ENCODE measurements at places on chromosomes 7 and 10.

DNA sequence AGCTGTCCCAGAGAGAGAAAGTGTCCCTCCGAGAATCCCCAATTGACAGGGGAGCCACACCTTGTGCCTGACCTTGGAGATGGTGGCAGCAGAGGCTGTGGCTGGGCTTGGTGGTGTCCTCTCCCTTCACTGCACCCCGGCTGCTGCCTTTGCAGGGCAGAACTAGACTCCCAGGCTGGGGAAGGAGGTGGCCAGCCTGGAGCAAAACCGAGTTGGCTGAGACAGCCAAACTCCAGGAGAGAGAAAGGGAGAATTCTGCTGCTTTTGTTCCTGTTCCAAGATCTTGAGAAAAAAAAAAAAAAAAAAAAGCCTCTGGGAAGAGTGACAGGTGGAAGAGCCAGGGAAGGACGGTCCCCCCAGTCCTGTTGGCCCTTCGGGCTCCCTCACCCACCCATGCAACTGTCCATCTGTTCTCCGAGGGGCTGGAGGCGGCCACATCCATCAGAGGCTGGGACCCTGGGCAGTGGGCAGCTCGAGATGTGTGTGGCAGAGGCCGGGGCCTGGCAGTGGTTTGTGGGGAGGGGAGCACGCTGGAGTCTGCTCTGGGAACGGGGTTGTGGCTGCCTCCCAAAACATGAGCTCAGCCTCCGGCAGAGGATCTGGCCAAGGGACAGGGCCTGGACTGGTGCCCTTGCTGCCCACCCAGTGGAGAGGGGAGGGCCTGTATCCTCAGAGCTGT is 35.5 kb downstream of the CLIP2 start:
- DNase-seq, result no peak

- no peak for DNase-seq
Observed at GRCh38 chr7:82745820-82746219, 302.2 kb upstream of the CACNA2D1 start.

GRCh38 chr10:111872591-111872990 is 311.0 kb downstream of the GPAM start:
- no peak for DNase-seq

- DNase-seq, result no peak
Observed at GRCh38 chr7:20508109-20508508, 107.4 kb upstream of the ABCB5 start.

DNA sequence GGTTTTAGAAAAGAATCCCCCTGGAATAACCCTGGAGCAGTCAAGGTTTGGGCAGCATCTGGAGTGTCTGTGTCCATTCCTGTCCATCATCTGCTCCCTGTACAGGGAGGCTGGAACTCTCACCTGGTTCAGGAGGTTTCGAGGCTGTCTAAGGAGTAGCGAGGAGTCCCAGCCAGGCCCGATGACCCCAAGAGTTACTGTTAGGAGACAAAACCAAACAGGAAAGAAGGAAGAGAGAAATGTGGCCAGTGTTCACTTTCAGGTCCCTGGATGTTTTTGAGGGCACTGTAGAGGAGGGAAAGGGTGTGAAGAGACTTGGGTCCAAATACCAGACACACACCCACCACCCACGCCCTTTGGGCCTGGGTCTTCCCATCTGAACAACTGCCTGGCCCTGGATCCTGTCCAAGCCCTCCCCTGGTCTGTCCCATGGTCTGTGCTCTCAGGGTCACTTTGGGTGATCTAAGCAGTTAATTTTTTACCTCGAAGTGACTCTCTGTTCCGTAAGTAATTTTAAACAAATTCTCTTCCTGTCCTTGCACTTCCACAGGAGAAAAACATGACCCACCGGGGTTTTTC is 117.1 kb downstream of the ZMIZ1 start:
- no peak for DNase-seq

- DNase-seq, result no peak
Observed at GRCh38 chr10:44013981-44014380, 365.3 kb upstream of the ZNF32 start.

DNA sequence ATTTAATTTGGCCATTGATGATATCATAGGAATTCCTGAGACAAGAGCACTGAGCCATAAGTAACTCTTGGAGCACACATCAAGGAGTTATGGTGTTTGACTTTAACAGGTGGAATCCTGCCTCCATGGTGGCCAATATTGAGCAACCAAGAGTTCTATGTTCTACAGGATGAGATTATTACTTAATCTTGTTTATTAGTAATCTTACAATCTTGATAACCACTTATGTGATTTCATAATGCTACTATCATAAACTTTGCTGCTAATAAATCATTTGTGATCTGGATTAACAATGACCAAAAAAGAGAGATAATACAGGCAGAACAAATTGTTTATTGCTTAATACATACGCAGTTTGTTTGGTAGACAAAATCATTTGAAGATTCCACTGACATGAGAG is 27.5 kb upstream of the PDK4 start:
- no peak for DNase-seq

- DNase-seq, result no peak
Observed at GRCh38 chr7:30584965-30585364, 9.7 kb upstream of the GARS1 start.

DNA sequence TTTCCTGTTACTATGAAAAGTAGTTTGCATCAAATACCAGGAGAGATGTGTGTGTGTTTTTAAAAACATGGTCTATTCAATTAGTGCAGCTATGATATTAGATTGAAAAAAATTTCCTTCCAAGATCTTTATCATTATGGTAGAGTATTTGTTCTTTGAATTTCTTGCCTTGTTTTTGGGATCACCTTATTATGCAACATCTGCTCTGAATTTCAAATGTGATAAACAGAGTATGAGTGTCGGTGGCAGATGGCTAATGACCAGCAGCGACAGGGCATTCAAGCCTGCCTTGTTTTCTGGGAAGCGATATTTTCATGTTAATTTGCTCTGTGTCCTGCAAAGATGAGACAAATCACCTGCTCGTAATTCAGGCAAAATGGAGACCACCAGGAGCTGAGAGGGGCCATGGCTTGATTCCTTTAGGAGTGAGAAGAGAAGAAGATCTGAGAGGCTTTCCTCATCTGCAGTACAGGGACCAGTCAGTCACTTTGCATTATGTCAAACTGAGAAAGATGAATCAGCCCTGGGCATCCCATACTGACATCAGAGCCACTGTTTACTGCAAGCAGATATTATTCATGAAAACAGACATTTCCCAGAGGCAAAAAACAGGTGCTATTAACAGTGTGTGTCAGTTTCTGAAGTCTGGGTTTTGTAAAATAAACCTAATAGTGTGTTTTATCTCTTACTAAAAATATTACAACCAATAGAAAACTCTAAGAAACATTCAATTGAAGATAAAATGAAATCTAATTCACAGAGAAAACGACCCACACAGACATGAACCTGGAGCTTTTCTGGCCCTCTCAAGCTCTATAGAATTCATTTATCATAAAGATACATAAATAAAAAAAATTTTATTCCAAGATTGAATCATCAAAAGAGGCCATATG is 67.6 kb downstream of the CDK6 start:
- DNase-seq, result no peak

- DNase-seq, result no peak
Observed at GRCh38 chr10:96740579-96741281, 20.4 kb upstream of the PIK3AP1 start.

- no peak for DNase-seq
Observed at GRCh38 chr7:70506434-70506833, 625.5 kb upstream of the GALNT17 start.

GRCh38 chr7:76282344-76283253 is 19.9 kb upstream of the HSPB1 start:
- DNase-seq, result no peak

DNA sequence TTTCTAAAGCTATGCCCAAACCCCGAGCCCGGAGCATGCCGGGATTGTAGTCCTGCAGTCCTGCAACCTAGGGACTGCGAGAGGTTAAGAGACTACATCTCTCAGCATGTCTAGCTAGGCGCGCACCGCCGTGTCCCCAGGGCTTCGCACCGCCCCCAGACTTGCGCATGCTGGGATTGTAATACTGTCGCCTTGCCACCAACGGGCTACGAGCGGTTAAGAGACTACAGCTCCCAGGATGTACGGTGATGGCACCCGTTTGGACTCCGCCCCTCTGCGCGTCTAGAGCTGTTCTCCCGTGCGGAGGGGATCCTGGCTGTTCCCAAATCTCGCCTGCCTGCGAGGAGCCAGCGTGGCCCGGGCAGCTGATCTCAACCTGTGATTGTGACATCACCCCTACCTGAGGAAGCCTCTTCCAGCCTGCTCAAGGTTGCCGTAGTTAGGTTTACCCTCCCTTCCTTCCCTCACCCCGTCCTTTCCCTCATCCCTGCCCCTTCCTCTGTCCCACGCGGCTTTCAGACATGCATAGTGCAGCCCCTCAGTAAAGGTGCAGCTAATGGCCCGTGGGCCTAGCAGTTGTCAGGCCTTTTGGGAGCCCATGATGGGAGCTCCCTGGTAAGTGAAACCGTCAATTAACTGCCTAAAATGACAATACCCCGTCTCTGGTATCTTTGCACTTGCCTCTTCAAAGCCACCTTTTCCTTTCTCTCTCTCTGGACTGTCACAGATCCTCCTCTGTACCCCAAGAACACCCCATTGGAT is 6.3 kb upstream of the ZNF736 start:
- peak; percentile 39 for DNase-seq

- DNase-seq, result no peak
Observed at GRCh38 chr7:156147756-156148504, 335.7 kb upstream of the SHH start.

Data from GM19239 (cell line).